BJ (cell line): ENCODE measurements at places on chromosomes 4 and X. TPM values are rescaled to one million over a fixed set of nuclear protein-coding genes. Genes with fewer than 3 reads are reported as not detected.

RHOXF2B gene
- not detected in 2 replicates for polyA plus RNA-seq

GPR173 gene
- 1.7 and 2.7 TPM in 2 replicates for polyA plus RNA-seq

UCP1 gene
- not detected in 2 replicates for polyA plus RNA-seq

MND1 gene
- 0.44 and 2.2 TPM in 2 replicates for polyA plus RNA-seq

SLC6A14 gene
- polyA plus RNA-seq, result not detected in 2 replicates

GAGE12F gene
- not detected in 2 replicates for polyA plus RNA-seq

USP17L18 gene
- polyA plus RNA-seq, result not detected in 2 replicates

DRD5 gene
- not detected in 2 replicates for polyA plus RNA-seq

RPL9 gene
- polyA plus RNA-seq, result 458 and 1,469 TPM in 2 replicates
